IMR-90 (cell line): ENCODE measurements at places on chromosomes 1 and 21.

GRCh38 chr1:15902882-15903281 is 55.4 kb downstream of the SPEN start:
- peak; percentile 91 for DNase-seq

DNA sequence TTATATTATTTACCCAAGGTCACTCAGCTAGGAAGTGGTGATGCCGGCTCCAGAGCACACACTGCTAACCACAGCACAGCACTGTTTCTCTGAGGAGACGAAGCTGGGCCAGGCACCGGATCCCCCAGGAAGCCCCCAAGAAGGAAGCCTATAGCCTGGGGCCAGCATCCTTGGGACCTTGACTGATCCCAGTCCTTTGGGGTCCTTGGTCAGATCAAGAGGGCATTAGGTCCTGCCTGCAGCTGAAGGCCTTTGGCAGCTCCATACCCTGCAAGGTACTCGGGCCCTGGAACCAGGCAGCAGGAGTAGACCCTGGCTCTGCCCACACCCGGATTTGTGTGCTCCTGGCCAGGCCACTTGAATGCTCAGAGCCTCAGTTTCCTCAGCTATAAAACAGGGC is 128.0 kb downstream of the LACTBL1 start:
- DNase-seq, result no peak

- DNase-seq, result no peak
Observed at GRCh38 chr1:98698625-98699024, 37.1 kb downstream of the SNX7 start.

GRCh38 chr1:61496501-61496900 is 228.4 kb downstream of the TM2D1 start:
- no peak for DNase-seq

DNA sequence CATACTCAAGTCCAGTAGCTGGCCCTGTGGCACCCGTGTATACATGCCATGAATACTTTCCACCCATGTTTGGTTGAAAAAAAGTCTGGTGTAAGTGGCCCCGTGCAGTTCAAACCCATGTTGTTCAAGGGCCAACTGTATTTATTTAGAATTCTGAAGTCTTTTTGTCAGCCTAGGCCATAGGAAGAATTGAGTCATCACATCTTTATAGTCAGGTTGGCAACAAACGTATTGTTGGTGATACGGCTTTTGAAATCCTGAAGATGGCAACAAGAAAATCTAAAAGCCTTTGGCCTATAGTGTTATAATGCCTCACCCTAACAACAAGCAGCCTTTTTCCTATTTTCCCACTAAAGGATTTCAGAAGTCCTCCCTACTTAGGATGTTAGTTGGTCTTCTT is 363.6 kb downstream of the PLPP3 start:
- no peak for DNase-seq

DNA sequence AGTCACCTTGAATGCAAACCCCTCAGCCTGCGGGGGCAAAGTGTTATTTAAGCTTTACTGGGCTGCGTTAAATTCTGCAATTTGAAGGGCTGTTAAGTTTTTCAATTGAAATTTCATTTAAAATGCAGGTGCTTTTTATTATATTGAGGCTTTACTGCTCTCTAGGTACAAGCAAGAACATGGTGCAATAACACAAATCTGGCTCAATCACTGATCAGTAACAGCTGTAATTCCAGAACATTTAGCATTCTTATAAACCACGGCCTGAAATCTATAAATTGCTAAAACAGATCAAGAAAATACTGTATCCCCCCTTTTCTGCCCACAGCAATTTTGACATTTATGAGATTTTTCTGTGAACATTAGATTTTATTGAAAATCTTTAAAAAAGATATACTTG is 322.8 kb downstream of the KCTD3 start:
- DNase-seq, result no peak

DNA sequence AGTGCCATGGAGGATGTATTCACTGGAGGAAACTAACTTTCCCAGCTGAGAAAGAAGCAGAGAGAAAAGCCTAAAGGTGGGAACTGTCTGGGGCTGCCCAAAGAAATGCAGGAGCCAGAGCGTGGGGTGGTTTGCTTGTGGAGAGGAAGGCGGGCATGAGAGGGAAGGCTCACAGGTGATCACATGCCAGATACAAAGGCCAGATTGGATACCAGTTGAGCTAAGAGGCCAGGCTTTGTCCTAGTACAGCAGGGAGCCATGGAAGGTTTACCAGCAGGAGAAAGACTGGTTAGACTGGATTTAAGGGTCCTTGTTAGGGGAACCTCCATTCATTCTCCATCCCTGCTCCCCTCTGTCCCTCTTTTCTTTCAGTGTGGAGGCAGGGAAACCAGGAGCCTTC is 66.4 kb downstream of the BEND5 start:
- no peak for DNase-seq

- DNase-seq, result no peak
Observed at GRCh38 chr1:9093091-9093490, 23.7 kb upstream of the SLC2A5 start.
